AG09309 (cell line): ENCODE measurements at places on chromosomes 4 and X.

GRCh38 chr4:112652216-112652615 is 15.3 kb downstream of the LARP7 start:
- no peak for DNase-seq

DNA sequence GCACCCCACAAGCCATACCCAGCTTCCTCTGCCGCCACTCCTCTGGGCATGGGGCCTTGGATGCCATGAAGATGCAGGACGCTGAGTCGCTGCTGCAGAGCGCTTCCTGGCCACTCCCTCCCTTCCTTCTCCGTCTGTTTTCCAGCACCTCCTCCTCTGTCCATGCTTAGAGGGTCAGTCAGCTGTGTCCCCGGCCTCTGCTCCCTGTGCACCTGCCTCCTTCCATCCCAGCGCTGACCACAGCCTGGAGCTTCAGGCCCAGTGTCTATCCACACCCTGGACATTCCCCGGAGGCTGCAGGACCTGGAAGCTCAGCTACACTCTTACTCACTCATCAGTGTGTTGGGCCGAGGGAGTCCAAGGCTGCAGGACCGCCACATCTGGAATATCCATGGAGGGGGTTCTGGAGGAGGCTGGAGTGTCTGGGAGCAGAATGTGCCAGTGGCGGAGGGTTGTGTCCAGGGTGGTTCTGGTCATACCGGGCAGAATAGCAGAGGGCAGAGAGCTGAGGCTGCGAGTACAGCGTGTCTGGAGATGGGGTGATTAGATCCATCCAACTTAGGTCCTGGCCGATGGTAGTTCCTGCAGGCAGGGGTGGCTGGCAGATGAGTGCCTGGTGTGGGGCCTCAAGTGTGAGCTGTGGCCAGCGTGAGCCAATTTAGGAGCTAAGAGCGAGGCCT is 58.6 kb upstream of the ADRA2C start:
- no peak for DNase-seq

DNA sequence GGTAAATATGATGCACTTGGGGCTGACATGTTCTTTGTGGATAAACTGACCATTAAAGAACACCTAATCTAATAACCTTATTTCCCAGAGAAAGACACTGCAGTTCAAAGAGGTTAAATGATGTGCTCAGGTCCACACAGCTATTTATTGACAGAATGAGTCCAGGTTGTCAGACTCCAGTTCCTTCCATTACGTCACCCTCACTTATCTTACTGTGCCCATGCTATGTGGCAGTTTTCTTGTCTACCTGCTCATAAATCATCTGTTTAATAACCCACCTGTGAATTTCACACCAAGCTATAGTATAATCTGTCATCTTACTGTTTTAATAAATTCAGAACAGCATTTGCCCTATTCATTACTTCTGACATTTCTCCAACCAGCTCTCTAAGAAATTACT is 36.7 kb downstream of the QRFPR start:
- no peak for DNase-seq

DNA sequence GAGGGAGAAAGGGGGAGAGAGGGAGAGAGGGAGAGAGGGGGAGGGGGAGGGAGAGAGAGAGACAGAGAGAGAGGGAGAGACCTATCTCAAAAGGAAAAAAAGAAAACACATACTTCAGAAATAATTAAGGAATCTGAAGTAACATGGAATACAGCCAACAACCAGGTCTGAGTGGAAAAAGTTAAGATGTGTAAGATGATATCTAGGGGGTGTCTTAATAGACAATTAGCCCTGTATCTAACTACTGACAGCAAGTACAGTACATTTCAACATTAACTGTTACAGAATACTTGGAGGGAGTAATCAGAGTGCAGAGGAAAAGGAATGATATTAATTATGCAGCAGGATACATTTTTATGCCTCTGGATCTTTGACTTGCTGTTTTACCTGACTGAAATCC is 22.4 kb downstream of the NUP54 start:
- DNase-seq: no peak

DNA sequence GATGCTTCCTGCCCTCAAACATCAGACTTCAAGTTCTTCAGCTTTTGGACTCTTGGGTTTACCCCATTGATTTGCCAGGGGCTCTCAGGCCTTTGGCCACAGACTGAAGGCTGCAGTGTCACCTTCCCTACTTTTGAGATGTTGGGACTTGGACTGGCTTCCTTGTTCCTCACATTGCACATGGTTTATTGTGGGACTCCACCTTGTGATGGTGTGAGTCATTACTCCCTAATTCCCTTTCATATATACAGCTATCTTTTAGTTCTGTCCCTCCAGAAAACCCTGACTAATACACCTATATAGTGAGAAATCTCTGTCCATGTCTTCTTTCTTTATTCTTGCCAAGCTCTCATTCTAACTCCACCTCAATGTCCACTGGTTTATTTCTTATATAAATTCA is 736.9 kb upstream of the HS3ST1 start:
- no peak for DNase-seq

DNA sequence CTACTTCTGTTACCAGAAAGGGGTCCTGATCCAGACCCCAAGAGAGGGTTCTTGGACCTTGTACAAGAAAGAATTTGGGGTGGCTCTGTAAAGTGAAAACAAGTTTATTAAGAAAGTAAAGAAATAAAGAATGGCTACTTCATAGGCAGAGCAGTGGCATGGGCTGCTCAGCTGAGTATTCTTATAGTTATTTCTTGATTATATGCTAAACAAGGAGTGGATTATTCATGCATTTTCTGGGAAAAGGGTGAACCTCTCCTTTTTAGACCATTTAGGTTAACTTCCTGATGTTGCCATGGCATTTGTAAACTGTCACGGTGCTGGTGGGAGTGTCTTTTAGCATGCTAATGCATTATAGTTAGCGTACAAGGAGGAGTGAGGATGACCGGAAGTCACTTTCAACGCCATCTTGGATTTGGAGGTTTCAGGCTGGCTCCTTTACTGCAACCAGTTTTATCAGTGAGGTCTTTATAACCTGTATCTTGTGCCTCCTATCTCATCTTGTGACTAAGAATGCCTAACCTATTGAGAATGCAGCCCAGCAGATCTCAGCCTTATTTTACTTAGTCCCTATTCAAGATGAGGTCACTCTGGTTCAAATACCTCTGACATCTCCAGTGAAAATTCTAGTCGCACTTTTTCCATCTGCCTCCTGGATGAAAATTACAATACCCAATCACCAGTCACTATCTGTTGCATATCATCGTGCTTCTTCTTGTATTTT is 15.5 kb upstream of the TDO2 start:
- DNase-seq: no peak

DNA sequence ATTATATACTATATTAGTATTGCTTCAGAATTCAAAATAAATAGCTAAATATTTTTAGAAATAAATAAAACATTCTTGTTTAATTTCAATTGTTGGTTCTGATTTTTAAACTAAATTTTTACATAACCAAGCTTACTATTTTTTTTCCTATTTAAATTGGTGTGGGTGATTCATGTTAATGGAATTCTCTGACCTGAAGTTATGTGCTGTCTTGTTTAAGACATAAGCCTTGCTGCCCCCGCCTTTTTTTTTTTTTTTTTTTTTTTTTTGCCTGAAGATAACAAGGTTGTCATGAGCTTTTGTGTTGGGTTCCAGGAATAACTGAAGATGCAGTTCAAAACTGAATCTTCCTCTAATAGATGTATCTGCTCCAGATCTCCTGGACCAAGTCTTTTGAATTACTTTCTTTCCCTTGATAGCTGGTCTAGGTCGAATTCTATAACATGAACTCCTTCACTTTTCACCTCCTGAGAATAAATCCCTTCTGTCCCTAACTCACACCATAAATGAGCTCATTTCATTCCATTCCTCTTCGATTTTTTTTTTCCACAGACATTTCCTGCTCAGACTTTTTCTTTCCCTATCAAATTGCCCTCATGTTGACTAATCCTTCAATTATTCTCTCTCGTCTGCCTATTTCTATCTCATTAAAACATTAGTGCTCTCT is 261.5 kb upstream of the FTHL17 start:
- peak; percentile 59 for DNase-seq

- no peak for DNase-seq
Measured at GRCh38 chrX:104118765-104119164, 6.4 kb downstream of the ZCCHC18 start.

- DNase-seq: no peak
Measured at GRCh38 chrX:115134382-115134781, 54.8 kb upstream of the RBMXL3 start.

- no peak for DNase-seq
Measured at GRCh38 chrX:14051416-14051815, 21.7 kb upstream of the GEMIN8 start.

DNA sequence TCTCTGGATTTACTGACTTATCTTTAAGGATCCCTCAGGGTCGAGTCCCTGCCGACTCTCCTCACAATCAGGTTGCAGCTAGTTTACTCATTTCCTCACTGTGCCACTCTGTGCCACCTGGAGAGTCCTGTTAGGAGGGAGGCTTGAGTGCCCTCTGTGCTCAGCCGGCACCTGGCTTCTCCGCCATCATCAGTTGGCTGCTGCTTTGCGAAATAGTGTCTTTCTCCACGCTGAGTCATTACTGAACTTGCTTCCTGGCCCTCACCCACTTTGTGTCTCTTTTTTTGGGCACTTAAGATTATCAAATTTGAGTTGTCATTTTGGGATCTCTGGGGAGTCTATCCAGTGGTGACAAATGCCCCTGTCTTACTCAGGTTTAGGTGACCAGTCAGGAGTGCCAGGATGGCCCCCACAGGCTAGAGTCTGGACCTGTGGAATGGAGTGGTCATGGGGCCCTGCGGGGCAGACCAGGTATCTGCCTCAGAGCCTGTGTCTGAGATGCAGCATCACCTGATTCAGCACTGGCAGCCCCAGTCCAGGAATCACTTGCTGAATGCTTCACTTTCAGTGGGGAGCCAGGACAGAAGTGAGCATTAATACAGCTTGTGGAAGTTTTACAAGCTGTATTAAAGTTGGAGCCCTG is 37.7 kb downstream of the JADE1 start:
- no peak for DNase-seq

DNA sequence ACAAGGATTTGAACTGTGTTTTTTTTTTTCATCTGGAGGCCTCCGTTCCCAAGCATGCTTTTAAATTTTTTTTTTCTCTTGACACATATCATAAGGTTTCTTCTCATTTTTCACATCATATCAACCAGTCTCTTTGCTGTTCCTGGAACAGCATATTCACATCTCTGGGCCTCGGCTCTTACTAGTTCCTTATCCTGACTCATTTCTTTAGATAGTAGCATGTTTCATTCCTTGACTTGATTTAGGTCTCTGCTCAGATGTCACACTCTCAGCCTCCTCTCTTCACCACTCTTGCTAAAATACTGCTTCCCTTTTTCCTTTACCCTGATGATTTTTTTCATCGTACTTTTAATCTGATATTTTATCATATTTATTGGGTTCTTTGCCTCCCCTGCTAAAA is 976.4 kb upstream of the FTHL17 start:
- DNase-seq: no peak

GRCh38 chrX:154317391-154317995 is 21.9 kb downstream of the TKTL1 start:
- DNase-seq: no peak

DNA sequence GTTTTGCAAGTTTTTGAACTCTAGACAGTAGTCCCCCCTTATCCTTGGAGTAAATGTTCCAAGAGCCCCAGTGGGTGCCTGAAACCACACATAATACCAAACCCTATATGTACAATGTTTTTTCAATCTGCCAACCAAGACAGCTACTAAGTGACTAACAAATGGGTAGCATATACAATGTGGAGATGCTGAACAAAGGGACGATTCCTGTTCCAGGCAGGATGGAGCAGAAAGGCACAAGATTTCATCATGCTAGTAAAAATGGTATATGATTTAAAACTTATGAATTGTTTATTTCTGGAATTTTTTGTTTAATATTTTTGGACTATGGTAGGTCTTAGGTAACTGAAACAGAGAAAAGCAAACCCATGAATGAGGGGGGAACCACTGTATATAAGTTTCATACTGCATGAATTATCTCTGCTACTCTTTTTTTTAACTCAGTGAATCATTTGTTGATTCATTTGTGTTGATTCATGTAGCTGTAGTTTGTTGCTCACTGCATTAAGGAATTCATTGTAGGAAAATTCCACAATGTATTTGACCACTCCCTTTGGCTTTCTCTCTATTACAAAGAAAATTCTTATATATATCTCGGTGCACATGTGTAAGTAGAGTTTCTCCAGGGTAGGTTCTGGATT is 21.9 kb upstream of the ANXA3 start:
- DNase-seq: no peak

GRCh38 chr4:31086756-31087330 is 366.7 kb downstream of the PCDH7 start:
- no peak for DNase-seq

- DNase-seq: no peak
Measured at GRCh38 chrX:14554131-14554715, 24.9 kb downstream of the GLRA2 start.

- peak; percentile 39 for DNase-seq
Measured at GRCh38 chr4:8315435-8316250, 46.1 kb downstream of the HTRA3 start.

GRCh38 chr4:151729731-151730559 is 30.9 kb downstream of the GATB start:
- no peak for DNase-seq
